ENCODE measurements at places on chromosomes 6 and 20. TPM values are rescaled to one million over a fixed set of nuclear protein-coding genes. Genes with fewer than 3 reads are reported as not detected.

FOXA2 gene
- total RNA-seq: not detected

SLC24A3 gene
- total RNA-seq: 1.8 TPM

RCAN2 gene
- 5.6 TPM for total RNA-seq

ADISSP gene
- total RNA-seq: 23.5 TPM

ARMH2 gene
- not detected for total RNA-seq

CLIC5 gene
- total RNA-seq: not detected

TP53TG5 gene
- total RNA-seq: under 0.01 TPM

LY6G6C gene
- total RNA-seq: not detected

CALHM5 gene
- total RNA-seq: 4.4 TPM

HELZ2 gene
- total RNA-seq: 47.6 TPM

SMLR1 gene
- total RNA-seq: not detected

TMEM14C gene
- total RNA-seq: 123 TPM

PRSS16 gene
- not detected for total RNA-seq

DEF6 gene
- total RNA-seq: 0.51 TPM

GABRR1 gene
- not detected for total RNA-seq

HLA-DQB1 gene
- not detected for total RNA-seq

TMX4 gene
- 23.6 TPM for total RNA-seq

LY86 gene
- total RNA-seq: not detected

TGM3 gene
- total RNA-seq: not detected

Measured in fibroblast of lung (primary cell).